Activated CD4-positive, alpha-beta memory T cell treated with anti-CD3 and anti-CD28 coated beads for 36 hours (primary cell): ENCODE measurements at places on chromosomes 7 and 10. TPM values are rescaled to one million over a fixed set of nuclear protein-coding genes. Genes with fewer than 3 reads are reported as not detected.

- no peak for DNase-seq
These were observed 19.6 kb downstream of the ENTPD7 start for GRCh38 chr10:99678921-99679320.

- no peak for DNase-seq
These were observed 118.1 kb downstream of the WDR11 start for GRCh38 chr10:120969219-120969645.

GRCh38 chr7:137774793-137775201 is 72.0 kb downstream of the DGKI start:
- DNase-seq = peak; percentile 24

GRCh38 chr7:125391921-125392320 is 462.3 kb upstream of the POT1 start:
- DNase-seq = no peak

- DNase-seq = no peak
These were observed 109.0 kb downstream of the JAZF1 start for GRCh38 chr7:28071570-28071969.

GRCh38 chr7:66707825-66708224 is 32.7 kb upstream of the RABGEF1 start:
- DNase-seq = no peak

- DNase-seq = no peak
These were observed 33.6 kb upstream of the HERPUD2 start for GRCh38 chr7:35728412-35729060.

GRCh38 chr7:148156233-148156632 is 434.3 kb upstream of the C7orf33 start:
- no peak for DNase-seq

GRCh38 chr7:106514881-106515280 is 146.1 kb downstream of the CCDC71L start:
- no peak for DNase-seq

DNA sequence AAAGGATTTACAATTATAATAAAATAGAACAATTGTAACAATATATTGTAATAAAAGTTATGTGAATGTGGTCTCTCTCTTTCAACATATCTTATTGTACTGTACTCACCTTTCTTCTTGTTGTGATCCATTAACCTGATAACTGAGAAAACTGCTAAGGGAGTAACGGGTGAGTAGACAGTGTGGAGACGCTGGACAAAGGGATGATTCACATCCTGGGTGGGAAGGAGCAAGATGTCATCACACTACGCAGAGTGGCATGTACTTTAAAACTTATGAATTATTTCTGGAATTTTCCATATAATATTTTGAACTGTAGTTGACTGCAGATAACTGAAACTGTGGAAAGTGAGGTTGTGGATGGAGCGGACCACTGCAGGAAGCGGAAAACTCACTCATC is 91.2 kb upstream of the PLPP4 start:
- DNase-seq = no peak

GRCh38 chr10:101379663-101380352 is 25.8 kb downstream of the BTRC start:
- no peak for DNase-seq

- DNase-seq = no peak
These were observed 512.8 kb upstream of the GALNT17 start for GRCh38 chr7:70619130-70619529.

- DNase-seq = peak; percentile 11
These were observed 674 bp upstream of the FRA10AC1 start for GRCh38 chr10:93703066-93703465.

DNA sequence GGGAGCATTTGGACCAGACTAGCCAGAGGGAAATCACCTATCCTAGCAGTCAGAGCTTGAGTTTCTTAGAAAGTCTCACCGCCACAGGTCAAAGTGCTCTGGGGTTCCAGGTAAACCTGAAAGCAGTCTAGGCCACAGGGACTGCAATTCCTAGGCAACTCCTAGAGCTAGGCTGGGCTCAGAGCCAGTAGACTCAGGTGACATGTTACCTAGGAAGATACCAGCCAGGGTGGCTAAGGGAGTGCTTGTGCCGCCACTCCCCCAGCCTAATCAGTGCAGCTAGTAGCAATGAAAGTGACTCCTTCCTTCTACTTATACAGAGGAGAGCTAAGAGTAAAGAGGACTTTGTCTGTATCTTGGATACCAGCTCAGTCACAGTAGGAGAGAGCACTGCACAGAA is 348.7 kb upstream of the HPS1 start:
- DNase-seq = no peak

- DNase-seq = no peak
These were observed 34.2 kb upstream of the TCERG1L start for GRCh38 chr10:131345691-131346090.

Gene WDR37
- total RNA-seq = 18.1 TPM

Gene IGF2BP3
- total RNA-seq = 0.19 TPM

Gene ANK3
- 21.2 TPM for total RNA-seq
